ENCODE measurements at places on chromosomes 16 and 17.

DNA sequence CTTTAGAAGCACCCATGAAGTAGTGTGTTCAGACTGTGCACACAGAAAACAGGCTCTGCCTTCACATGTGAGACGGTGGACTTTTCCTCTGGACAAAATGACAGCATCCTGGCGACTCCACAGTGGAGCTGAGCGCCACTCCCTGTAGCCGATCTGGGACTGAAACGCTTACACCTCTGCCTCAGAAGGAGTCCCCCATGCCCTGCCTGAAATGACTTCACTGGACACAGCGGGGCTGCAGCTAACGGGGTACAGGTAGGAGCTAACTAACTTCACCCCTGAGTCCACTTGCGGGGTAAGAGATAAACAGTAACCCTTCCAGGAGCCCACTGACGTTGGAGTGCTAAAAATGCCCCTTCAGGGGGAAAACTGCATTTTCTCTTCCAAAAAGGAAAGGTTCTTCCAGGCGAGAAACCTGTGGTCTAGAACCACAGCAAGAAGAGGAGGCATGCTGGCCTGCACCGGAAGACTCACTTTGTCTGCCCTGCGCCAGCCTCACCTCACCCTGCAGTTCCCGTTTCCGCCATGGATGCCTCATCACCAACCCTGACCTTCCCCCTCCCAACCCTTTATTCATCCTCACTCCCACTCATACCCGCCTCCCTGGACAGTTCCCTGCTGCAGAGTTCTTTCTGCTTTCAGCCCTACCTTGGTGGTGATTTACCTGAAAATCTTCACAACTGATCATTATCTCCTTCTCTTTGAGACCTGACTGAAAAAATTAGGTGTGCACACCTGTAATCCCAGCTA is 19.4 kb upstream of the ENDOV start:
- no peak for DNase-seq

DNA sequence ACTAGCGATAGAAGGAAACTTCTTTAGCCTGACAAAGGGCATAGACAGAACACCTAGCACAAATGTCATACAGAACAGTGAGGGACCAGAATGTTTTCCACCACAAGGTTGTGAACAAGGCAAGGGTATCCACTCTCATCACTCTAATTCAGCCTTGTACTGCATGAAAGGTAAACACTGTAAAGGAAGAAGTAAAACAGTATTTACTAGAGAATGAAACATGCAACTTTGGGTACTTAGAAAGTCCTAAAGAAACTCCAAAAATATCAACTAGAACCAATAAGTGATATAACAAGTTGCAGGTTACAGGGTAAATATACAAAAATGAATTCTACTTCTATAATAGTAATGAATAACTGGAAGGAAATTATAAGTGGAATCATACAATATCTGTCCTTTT is 32.2 kb downstream of the BRIP1 start:
- DNase-seq: no peak

DNA sequence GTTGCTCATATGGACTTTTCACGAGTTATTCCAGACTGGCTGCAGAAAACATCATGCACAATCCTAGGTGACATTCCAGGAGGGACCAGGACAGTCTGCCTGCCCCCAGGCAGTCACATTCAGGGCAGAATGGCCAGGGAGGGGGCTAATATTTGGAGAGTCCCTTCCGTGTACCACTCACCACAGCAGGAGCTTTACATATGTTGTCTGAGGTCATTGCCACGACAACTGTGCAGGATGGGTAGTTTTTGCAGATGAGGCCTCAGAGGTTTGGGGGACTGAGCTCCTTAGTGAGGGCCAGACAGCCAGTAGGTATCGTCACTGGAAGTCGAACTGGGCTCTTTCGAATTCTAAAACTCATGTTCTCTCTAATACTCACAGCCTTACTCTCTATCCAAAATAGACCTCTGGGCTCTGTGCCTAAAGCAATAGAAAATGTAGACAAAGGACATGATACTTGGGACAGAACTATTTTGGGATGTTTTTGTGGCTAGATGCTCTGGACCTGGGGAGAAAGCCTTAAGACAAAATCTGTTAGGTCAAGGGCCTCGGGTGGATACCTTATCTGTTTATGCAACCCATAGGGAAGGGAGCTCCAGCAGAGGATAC is 338.5 kb downstream of the MAF start:
- no peak for DNase-seq

DNA sequence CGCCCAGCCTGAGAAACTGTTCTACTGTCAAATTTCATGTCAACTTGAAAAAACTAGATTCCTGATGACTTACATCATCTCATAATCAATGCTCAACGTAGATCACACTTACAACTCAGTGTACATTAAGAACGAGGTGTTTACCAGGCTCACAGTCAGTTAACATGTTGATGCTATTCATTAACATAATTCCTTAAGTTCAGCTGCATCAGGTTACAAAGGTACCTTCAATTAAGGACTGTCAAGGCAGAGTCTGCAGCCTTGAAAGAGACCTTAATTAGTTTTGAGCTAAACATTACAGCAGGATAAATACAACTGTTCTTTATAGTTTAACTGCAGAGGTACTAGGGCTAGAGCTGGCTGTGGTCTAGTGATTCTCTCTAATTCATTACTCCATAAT is 1.9 kb downstream of the GNA13 start:
- no peak for DNase-seq

GRCh38 chr16:3662601-3663000 is 8.1 kb downstream of the DNASE1 start:
- DNase-seq: no peak

GRCh38 chr16:3623642-3624041 is 12.2 kb upstream of the SLX4 start:
- DNase-seq: no peak

- DNase-seq: no peak
Measured at GRCh38 chr17:3848229-3848835, 2.3 kb upstream of the NCBP3 start.

GRCh38 chr17:56982312-56982711 is 4.4 kb downstream of the SCPEP1 start:
- no peak for DNase-seq

- DNase-seq: no peak
Measured at GRCh38 chr17:4870855-4871254, 28.5 kb upstream of the C17orf107 start.

- no peak for DNase-seq
Measured at GRCh38 chr16:15434425-15435215, at the start of gene BMERB1. Gene BMERB1, plus strand, starts transcription at chr16:15434588. Its CDS starts 66 bp downstream, at chr16:15434654.

DNA sequence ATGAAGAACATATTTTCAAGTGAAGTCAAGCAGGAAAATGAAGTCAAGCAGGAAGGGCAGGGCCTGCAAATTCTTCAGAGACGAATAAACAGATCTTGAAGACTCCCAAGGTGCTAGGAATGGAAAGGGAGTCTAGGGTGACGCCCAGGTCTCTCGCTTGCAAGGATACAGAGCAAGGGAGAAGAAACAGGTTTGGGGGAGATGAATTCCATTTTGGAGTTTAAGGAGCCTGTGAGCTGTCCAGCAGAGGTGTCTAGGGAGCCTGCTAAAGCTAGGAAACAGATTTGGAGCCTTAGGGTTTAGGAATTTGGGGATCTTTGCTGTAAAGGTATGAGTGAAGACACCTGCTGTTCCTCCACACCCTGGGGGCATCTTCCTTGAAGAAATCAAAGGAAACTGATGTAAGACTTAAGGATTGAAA is 2.0 kb upstream of the UNKL start:
- no peak for DNase-seq

DNA sequence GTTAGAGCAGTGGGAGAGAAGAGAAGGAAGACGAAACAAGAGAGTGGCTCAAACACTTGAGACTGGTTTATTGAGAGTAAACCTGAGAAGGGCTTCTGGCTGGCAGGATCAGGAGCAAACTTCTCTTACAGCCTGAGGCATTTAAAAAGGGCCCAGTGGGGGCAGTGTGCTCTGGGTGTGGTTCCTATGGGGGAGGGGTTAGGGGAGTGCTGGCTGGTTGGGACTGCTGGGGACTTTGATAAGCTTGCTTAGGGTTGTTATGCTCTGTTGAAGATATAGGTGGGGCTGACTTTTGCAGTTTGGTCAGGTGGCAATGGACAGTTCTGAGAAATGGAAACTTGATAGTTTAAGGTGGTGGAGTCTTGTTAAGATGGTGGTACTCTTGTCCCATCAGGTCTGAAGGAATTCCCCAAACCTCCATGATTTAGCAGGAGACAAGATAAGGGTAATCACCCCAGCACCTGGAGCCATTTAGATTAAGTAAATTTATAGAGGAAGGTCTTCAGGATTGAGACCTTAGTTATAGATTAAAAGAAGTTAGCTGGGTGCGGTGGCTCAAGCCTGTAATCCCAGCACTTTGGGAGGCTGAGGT is 79.3 kb downstream of the EMP2 start:
- DNase-seq: no peak

DNA sequence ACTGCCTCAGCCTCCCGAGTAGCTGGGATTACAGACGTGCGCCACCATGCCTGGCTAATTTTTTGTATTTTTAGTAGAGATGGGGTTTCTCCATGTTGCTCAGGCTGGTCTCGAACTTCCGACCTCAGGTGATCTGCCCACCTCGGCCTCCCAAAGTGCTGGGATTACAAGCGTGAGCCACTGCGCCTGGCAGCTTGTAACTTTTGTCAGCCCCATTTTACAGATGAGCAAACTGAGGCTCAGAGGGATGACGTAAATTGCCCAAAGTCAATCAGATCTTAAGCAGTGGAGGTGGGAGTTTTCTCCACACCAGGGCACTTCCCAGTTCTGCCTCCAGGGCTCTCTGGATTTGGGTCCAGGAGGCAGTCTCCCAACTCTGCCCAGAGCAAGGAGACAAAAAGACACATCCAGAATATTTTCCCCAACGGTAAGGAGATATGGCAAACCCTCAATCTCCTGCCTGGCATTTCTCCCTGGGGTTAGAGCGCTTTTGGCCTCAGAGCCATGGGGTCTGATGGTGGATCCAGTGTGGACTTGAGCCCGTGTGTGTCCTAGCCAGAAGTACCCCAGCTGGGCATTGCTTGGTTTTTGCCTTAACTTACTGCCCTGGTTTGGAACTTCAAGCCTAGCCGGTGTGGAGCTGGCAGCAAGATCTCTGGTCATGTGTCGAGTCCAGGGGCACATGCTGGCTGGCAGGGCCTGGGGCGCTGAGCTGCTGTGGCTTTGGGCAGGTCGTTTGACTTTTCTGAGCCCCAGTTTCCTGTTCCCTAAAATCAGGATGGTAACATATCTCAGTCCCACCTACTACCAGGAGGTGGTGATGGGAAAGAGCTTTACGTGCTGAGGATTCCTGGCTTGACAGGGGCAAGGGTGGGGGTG is 3.4 kb downstream of the ADAM11 start:
- no peak for DNase-seq

GRCh38 chr17:19867329-19868078 is at the start of gene ULK2:
Gene ULK2, minus strand, starts transcription at chr17:19867936. Its CDS starts 519 bp downstream, at chr17:19867417.
- no peak for DNase-seq

GRCh38 chr17:56939869-56940484 is 20.9 kb downstream of the COIL start:
- no peak for DNase-seq

- no peak for DNase-seq
Measured at GRCh38 chr16:28164140-28164539, 47.6 kb downstream of the XPO6 start.

DNA sequence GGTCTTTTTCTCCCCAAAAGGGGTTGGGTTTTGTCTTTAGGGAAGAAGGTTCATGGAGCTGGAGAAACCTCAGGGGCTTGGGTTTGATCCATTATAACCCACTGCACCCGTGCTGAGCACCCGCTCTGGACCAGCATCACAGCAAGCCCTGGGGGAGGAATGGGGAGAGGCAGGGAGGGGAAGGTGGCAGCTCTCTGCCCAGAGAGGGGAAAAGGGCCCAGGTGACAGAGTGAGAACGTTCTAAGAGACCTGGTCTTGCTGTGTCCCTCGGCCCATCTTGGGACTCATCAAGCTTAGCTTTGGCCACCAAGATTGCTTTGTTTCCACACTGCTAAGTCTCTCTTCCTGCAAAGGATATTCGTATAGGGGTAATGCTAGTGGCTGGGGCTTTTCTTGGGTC is 38.2 kb upstream of the TAC4 start:
- no peak for DNase-seq

DNA sequence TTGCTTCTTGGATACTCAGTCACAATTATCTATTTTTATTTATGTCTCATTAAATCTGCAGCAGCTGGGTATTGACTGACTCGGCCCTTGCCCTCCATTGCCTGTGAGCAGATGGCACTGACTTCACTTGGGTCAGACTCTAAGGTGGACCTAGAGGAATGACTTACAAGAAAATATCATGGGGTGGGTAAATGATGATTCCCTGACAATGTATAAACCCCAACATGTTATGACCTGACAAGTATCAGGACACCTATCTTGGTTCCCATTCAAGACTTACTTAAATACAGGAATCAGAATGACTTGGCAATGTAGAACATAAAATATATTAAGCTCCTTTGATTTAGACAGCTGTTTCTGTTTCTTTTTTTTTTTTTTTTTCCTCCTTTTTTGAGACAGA is 953.5 kb downstream of the CDH11 start:
- DNase-seq: no peak

DNA sequence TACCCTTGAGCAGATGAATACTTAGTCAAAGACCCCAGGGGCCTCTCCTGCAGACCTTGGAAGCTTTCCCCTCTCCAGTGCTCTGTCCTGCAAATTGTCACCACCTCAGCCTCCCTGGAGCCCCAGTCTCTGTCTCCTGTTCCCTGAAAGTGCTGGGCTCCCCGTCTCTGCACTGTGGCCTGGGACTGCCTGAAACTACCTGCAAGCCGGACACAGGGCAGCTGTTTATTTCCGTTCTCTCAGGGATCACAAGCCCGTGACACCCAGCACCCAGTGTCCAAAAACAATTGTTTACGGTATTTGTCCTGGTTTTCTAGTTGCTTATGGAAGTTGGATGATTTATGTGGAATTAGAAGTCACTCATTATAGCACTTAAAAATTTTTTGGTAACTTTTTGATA is 81.6 kb upstream of the CHMP6 start:
- DNase-seq: no peak

DNA sequence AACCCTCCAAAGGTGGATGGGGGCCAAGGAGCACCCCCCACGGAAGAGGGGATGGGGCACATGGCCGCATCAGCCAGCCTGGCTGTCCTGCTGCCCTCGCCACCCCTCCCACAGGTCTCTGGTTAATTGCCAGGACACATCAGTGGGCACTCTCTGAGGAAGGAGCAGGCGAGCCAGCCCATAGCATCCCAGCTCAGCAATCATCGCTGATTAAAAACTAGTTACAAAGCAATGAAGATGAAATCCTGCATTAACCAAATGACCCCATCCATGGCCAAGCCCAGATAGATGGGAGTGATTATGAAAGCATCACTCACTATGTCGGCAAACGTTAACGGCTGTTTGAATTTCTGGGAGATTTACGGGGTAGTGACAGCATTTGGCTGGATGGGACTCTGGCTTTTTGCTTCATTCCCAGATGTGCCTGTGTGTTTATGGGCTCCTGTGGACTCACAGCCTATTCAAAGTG is 45.3 kb downstream of the CCDC182 start:
- no peak for DNase-seq

Measured in cortex of kidney (tissue), 1 donor.